ENCODE measurements at places on chromosomes 3 and 15.

GRCh38 chr3:13200946-13201345 is 127.7 kb upstream of the IQSEC1 start:
- DNase-seq, result no peak

DNA sequence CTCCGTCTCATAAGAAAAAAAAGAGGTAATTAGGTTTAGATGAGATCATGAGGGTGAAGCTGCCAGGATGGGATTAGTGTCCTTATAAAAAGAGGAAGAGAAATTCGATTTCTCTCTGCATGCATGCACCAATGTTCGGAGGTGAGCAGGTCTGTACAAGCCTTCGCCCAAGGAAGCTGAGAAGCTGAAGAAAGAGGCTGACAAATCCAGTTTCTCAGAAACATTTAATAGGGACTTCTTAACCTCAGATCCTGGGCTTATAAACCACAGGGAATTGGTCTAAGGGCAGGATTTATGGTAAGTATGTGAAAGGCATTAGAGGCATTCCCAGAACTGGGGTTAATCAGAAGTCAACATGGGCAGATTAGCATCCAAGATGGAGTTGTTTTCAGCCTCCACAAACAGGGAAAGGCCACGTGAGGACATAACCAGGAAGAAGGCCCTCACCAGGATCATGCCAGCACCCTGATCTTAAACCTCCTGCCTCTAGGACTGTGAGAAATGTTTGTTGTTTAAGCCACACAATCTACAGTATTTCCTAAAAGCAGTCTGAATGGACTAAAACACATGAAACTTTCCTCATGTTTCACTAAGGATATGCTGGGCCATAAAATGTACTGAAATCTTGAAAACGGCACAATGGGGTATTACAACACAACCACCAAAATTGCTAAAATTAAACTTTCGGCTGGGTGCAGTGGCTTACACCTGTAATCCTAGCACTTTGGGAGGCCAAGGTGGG is 11.3 kb downstream of the SHISA5 start:
- DNase-seq, result no peak

GRCh38 chr3:98918586-98918985 is 17.1 kb upstream of the DCBLD2 start:
- no peak for DNase-seq

DNA sequence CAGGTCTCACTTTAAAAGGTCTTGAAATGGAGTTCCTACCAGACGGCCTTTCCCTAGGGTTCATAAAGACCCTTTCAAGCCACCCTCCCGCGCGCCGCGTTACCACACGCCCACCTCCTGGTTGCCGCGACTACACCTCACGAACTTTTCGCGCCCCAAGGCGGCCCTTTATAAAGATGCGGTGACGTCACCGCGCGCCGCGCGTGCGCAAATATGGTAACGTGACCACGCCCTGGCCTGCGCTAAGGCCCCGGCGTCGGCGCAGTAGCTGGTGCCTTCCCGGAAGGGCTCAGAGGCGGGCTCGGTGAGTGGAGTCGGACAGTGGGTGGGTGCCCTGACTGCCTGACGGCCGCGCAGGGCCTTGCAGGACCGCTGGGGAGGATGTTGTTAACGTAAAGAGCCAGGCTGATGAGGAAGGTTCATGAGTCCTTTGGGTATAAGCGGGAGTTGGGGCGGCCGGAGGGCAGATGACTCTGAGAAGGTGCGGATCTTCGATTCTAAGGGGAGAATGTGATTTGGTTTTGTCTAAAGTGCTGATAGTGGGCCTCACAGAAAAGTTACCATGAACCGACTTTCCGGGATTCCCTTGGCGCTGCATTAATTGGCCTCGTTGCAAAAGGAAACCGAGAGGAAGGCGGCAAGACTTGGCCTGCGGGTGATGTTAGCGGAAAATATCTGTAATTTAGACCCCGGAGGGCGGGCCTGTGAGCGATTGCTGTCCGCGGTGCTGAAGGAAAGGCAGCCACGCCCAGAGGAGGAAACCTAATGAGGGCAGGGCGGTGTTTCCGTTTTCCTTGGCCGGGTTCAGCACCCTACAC is 54.4 kb downstream of the FEZF2 start:
- DNase-seq, result no peak

- no peak for DNase-seq
These were observed 169.6 kb downstream of the OPA1 start for GRCh38 chr3:193762657-193763056.

- no peak for DNase-seq
These were observed 8.2 kb downstream of the BNIP2 start for GRCh38 chr15:59680870-59681269.

GRCh38 chr15:87227846-87228245 is 1028.7 kb downstream of the NTRK3 start:
- DNase-seq, result no peak

- DNase-seq, result no peak
These were observed 2.7 kb downstream of the RFTN1 start for GRCh38 chr3:16510620-16511319.

DNA sequence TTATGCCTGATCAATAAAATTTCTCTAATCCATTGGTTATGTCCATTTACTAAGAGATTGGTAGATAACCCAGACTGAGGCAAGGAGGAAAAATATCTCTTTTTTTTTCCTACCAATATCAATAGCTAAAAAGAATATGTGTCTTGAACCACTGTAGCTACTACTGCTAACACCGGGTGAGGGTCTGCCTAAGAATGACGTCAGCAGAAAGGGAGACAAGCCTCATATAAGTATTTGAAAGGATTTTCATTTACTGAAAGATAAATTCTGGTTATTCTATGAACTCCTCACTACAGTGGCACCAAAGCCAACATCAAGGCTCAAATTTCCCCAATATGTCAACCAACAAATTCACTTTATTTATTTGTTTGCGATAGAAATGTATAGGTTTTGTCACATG is 389.0 kb upstream of the ALCAM start:
- DNase-seq, result no peak

- no peak for DNase-seq
These were observed 253.7 kb upstream of the RASGRP1 start for GRCh38 chr15:38818157-38818790.

- no peak for DNase-seq
These were observed 17.0 kb downstream of the PCYT1A start for GRCh38 chr3:196270499-196270898.

DNA sequence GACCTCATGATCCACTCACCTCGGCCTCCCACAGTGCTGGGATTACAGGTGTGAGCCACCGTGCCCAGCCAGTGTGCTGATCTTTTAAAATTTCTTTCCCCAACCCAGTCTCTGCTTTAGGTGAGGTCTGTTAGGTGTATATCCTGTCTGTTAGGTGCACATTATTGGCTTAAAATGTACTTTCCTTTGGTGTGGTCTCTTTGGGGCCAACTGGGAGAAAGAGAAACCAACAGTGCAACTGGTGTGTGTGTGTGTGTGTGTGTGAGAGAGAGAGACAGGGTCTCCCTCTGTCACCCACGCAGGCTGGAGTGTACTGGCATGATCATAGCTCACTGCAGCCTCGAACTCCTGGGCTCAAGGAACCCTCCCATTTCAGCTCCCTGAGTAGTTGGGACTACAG is 50.3 kb upstream of the GNB5 start:
- DNase-seq, result no peak

- DNase-seq, result no peak
These were observed 101.2 kb downstream of the SCN11A start for GRCh38 chr3:38950581-38950980.

DNA sequence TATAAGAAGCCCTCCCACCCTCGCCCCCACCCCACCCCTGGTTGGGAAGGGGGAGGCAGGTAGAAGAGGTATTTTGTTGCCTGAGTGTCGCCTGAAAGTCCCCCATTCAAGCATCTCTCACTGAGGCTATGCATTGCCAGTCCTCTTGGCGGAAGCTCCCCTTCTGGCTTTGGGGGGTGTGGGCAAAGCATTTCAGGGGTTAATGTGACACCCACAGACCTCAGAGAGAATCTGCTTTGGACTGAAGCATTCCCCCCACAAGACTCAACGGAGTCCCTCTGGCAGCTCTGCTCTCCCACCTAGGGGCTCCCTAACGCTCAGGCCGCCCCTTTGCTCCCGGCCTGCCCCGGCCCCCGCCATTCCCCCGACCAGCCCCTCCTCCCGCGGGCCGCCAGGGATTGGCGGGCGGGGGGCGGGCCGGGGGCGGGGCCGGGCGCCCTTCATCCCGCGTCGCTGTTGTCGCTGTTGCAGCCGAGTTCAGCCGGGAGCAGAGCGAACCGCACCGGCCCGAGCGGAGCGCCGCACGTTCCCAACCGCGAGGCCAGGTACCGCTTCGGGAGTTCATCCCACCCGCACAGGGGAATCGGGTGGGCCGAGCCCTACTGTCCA is at the start of gene SLC38A3:
Gene SLC38A3, plus strand, starts transcription at position 468 of the 609 bp plus-strand sequence. CDS start 8,929 bp downstream, outside the sequence.
- DNase-seq, result no peak

GRCh38 chr15:74958320-74958907 is 1.8 kb upstream of the RPP25 start:
- DNase-seq, result no peak

DNA sequence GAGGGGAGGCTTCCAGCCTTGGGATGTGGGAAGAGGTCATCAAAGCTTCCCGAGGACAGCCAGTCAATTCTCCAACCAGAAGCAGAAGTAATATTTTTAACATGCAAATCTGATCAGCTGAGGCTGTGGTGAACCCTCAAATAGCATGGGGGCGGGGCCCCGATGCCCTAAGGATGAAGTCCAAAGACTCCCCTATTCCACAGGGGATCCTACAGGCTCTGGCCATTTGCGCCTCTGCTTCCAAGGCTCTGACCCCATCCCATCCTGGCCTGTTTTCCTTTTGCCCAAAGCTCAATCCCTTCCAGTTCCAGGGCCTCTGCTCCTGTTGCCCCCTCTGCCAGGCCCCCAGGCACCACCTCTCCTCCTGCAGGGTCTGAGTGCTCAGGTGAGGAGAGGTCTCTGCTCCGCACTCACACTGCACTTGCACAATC is 6.7 kb upstream of the CSK start:
- DNase-seq, result no peak

DNA sequence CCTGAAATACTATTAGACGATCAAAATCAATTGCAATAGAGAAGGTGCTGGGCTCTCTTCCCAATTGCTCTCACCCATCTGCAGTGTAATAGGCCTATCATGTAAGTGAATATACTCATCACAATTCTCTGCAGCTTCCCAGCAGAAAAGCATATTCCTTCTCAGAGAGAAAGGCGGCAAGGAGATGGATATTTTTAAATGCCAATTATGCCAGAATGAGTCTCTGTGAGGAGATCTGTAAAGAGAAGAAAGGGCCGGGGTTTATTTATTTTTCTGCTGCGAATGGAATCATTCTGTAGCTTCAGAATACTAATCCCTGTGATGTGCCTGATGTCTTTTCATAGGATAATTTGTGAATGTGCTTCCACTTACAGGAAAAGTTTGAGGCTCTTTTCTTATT is 112.0 kb downstream of the APBA2 start:
- no peak for DNase-seq

- no peak for DNase-seq
These were observed 71.9 kb downstream of the PFN2 start for GRCh38 chr3:149898771-149899170.

DNA sequence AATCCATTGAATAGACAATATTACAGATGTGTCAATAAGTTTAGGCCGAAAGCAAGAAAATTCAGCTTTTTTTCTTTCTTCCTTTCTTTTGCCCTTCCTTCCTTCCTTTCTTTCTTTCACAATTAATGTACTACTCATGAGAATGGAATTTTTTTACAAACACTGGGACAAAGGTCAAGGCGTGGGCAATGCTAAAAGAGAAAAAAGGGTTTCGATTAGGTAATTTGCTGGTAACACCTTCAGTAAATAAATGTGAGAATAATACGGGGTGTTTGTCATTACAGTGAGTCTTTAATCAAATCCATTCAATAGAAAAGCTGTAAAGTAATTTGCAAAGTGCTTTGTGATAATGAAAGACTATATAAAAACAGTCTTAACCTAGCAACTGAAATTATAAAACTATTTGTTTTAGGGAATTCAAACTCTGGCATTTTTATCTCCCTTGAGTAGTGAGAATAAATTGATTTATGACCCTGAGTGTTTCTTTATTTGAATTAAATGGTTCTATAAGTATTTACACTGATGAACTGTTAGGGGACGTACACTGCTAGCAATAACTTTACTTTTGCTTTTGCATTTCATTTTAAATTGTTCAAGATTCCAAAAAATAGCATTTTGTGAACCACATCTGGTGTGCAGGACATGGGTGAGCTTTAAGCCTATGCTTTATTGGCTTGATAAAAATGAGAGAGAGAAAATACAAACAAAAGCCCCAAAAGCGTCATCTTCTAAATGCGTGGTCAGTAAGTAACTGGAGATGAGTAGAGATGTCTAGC is 104.2 kb upstream of the THRB start:
- no peak for DNase-seq

GRCh38 chr3:39541917-39542329 is 74.4 kb downstream of the MOBP start:
- no peak for DNase-seq

- peak; percentile 3 for DNase-seq
These were observed 107.1 kb upstream of the FHIT start for GRCh38 chr3:61358364-61358763.

Measured in GM12892 (cell line).